Heart left ventricle (tissue), 16 donors: ENCODE measurements at places on chromosomes 6 and 20. TPM values are rescaled to one million over a fixed set of nuclear protein-coding genes. Genes with fewer than 3 reads are reported as not detected.

- no peak for DNase-seq
Observed at GRCh38 chr6:144762469-144762868, 477.3 kb downstream of the UTRN start.

- peak; percentile 66 for DNase-seq
Observed at GRCh38 chr6:36852481-36853147, 13.4 kb upstream of the CPNE5 start.

- DNase-seq, result no peak
Observed at GRCh38 chr20:16135630-16136029, 437.6 kb downstream of the KIF16B start.

GRCh38 chr20:33837096-33837830 lies 26.1 kb downstream of the CHMP4B start:
- no peak for DNase-seq

DNA sequence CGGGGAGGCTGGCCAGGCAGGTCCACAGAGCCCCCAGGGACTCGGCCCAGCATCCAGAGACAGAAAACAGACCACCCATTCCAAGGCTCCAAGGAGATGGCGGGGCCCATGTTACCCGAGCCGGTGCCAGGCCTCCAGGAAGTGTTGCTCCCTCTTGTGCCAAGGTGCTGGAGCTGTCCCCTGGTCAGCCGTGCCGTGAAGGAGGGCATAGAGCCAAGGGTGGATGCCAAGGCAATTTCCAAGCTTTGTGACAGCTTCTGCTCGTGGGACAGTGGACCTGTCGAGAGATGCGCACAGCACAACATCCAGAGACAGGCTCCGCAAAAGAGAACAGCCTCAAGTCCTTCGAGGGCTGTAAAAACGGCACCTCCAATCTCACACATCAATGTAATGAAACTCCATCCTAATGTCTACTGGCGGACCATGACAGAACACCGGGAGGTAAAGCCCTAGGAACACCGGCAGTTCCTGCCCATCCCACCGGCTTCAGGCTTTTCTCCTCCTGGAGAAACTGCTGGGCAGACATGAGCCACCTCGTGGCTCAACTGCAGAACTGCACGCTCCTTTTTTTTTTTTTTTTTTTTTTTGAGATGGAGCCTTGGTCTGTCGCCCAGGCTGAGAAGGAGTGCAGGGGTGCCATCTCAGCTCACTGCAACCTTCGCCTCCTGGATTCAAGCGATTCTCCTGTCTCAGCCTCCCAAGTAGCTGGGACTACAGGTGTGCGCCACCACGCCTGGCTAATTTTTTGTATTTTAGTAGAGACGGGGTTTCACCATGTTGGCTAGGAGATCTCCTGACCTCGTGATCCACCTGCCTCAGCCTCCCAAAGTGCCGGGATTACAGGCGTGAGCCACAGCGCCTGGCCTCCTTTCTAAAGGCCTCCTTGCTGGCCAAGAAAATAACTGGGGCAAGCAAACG lies 30.9 kb upstream of the AVP start:
- no peak for DNase-seq

DNA sequence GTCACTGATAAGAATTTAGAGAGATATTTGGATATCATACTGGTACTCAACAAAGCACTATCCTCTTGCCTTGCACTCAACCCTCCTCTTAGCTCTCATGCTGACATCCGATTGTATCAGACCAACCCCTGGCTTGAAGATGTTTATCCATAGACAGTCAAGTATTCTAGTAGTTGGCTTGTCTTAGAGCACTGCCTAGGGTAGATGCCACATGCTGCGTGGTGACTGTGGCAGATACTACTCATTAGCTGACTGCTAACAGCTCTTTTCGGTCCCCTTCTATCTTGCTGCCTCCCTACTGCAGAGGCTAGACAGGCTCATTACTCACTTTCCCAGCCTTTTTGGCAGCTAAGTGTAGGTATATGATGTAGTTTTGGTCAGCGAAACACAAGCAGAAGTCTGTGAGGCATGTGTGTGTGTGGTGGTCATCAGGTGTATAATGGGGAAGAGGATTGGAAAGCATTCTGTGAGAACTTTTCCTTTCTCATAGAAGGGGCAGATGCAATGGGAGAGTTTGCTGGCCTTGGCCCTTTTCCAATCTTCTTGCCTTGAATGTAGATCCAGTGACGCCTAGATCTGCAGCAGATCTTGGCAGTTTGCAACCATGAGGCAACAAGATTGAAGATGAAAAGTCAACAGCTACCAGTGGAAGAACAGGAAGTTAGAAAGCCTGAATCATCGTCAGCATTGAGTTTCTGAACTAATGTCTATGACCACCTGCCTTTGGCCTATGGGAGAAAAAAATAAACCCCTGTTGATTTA lies 4.4 kb upstream of the IFNGR1 start:
- peak; percentile 53 for DNase-seq

DNA sequence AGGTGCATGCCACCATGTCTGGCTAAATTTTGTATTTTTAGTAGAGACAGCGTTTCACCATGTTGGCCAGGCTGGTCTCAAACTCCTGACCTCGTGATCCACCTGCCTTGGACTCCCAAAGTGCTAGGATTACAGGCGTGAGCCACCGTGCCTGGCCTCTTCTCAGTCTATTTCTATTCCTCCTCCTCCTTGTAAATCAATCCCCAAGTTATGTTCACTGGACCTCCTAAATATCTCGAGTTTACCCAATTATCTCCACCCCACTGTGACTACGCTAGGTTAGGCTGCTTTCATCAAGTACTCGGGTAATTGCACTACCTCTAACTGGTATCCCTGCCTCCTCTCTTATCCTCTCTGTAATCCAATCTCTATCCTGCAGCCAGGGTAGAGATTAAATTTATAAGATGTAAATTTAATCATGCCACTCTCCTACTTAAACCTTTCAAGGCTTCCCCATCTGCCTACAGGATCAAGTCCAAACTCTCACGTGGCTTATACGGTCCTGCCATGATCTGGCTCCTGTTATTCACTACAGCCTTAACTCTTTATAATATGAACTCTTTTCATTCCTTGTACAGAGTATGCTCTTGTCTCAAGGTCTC lies 837 bp upstream of the MAD2L1BP start:
- DNase-seq, result no peak

GRCh38 chr6:46234156-46234556 lies 63.4 kb upstream of the ENPP5 start:
- no peak for DNase-seq

DNA sequence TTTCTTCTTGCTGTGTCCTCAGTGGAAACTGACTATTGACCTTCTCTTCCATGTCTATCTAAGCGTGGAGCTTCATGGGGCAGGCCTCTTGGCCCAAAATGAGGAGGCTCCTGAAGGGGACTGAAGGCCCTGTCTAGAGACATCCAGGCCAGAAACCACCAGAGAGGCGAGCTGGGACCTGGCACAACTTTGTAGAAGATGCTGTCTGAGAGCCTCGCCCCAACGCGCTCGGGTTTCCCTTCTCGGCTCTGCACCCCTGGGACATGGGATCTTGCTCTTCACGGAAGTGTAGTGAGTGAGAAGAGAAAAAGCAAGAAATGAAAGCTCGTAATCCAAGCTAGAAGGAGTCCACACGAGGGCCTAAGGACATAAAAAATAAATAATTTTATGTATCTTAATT lies 96.8 kb downstream of the GMPR start:
- no peak for DNase-seq

GRCh38 chr20:4951299-4951698 lies 50.0 kb downstream of the SLC23A2 start:
- DNase-seq, result peak; percentile 29

DNA sequence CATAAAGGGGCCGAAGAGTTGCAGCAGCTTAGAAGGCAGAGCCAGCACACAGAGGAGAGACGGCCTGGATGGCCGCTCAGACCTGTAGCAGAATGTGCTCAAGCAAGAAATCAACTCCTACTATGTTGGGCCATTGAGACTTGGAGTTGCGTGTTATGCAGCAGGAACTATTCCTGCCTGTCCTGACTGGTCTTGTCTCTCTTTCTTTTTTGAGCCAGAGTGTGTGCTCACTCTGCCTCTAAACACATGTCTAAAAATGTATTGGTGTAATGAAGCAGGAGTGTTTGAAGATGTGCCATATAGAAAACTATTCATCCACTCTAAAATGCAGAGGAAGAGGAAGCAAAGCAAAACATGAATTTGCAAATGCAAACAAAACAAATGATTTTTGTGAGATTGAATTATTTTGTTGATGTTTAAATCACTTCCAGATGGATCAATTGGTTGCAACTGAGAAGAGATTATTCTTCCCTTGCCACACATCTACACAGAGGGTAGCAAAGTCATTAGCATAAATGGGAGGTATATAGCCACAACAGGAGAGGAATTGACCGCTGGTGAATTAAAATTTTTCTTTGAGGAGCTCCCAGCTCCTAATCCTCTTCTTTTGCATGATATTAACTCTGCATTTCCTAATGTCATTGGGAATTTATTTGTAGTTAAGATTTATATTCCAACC lies 20.4 kb upstream of the SYNJ2 start:
- no peak for DNase-seq

- no peak for DNase-seq
Observed at GRCh38 chr20:33990075-33990474, 3.6 kb upstream of the RALY start.

DNA sequence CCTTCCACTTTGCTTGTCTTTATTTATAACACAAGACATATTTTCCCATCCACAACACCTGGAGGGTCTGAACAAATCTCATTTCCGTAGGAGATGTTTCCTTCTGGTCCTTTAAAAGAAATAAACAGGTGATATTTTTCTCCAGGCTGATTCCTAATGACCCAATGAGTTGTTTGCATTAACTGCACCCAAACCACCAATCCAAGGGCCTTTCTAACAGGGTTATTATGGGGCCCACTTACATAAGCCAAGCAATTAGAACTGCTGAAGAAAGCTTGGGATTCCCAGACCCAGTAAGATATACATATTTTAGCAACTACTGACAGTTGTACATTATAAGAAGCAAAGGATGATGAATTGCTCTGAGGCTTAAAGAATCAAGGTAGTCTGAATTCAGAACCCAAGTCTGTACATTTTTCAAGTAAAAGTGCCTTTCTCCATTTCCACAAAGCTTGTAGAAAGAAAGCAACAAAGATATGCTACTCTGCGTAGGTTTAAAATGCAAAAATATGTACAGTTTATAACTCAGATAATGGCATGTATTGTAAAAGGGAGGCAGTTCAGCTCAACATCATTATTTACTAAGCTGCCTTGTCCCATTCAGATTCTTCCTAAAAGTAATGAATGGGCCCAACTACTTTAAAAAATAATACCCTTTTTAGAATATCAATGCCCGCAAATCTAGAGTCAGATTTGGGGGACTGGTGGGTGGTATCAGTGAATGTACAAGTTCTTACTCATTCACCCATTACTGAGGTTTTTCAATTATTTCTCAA lies 120.0 kb downstream of the DST start:
- no peak for DNase-seq

GRCh38 chr6:63597141-63598048 lies 25.1 kb downstream of the LOC128125822 start:
- no peak for DNase-seq

GRCh38 chr6:39378960-39379425 lies 56.5 kb upstream of the KCNK16 start:
- DNase-seq, result no peak

DNA sequence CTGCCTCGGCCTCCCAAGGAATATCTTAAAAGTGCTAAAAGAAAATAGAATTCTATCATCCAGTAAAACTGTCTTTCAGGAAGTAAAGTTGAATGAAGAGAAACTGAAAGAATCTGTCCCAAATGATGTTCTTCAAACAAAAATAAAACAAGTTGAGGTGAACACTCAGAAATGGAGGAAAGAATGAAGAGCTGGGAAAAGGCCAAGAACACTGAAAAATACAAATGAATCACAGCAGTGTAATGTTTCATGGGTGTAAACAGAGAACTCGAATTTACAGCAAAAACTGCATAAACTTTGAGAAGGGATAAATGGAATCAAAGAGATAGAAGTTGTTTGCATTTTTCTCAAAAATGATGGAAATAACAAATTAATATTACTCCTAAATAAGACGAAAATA lies 317.3 kb downstream of the TAF4 start:
- no peak for DNase-seq

GRCh38 chr20:20369250-20370093 lies 1.6 kb downstream of the INSM1 start:
- DNase-seq, result no peak

- DNase-seq, result no peak
Observed at GRCh38 chr6:99186417-99186816, 163.1 kb downstream of the FAXC start.

DNA sequence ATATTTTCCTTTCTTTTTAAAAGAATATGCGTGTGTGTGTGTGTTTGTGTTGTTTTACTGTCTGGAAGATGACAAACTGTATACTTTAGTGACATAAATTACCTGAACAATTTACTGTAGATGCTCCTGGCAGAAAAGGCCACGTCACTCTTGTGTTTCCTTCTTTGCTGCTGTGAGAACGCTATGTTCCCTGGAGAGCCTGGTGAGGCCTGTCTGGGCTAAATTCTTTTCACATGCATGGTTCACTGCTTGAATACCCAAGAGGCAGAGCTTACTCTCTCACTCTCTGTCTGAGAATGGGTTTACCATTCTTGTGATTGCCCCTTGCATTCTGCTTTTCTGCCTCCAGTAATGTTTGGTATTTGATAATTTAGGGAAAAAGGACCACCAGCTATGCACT lies 64.3 kb downstream of the EDN1 start:
- no peak for DNase-seq

DNA sequence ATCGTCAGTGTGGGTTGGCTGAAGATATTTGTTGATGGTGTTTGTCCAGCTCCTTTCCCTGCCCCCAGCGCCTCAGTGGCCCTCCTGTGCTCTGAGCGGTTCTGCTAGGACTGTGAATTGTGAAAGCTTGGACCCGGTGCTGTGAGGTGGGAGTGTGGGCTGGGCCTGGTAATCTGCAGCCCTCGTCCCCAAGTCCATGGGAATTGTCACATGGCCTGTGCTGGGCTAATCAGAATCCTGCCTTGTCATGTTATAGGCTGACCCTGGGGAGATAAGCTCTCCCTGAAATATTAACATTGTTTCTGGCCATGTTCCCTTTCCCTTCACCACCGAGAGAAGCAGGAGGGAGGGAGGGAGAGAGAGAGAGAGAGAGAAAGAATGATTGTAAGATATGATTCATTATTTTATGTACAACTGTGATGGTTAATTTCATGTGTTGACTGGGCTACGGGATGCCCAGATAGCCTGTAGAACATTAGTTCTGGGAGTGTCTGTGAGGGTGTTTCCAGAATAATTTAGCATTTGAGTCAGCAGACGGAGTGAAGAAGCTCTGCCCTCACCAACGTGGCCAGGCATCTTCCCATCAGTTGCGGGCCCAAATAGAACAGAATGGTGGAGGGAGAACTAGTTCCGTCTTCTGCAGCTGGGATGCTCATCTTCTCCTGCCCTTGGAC lies 62.4 kb downstream of the TFAP2C start:
- DNase-seq, result no peak

GRCh38 chr6:13763740-13764381 lies 50.5 kb downstream of the MCUR1 start:
- DNase-seq, result no peak

GRCh38 chr20:51190783-51191180 lies 167.9 kb upstream of the KCNG1 start:
- DNase-seq, result no peak

CST3 gene
- polyA plus RNA-seq, result 240 TPM

HTR1B gene
- polyA plus RNA-seq, result 0.03 TPM

PMEPA1 gene
- 12.6 TPM for polyA plus RNA-seq

EEF1A2 gene
- 1,276 TPM for polyA plus RNA-seq

CGA gene
- polyA plus RNA-seq, result not detected

ZBTB24 gene
- 1.9 TPM for polyA plus RNA-seq

C20orf144 gene
- polyA plus RNA-seq, result not detected

PLAGL2 gene
- polyA plus RNA-seq, result 4.2 TPM

SEMG1 gene
- polyA plus RNA-seq, result not detected

SLC22A7 gene
- 0.23 TPM for polyA plus RNA-seq
